Naive thymus-derived CD8-positive, alpha-beta T cell (primary cell): ENCODE measurements at places on chromosomes 1 and 21. TPM values are rescaled to one million over a fixed set of nuclear protein-coding genes. Genes with fewer than 3 reads are reported as not detected.
A peak's percentile ranks its signal among the peaks of the same experiment; 100 is the strongest.

SPRR2D gene
- not detected for total RNA-seq

SPOCD1 gene
- 0.36 TPM for total RNA-seq

- no peak for DNase-seq
- H3K4me1 ChIP-seq, result no peaks in the 10 kb centered on the region
- no peak overlapping the region for H3K4me3 ChIP-seq
- H3K36me3 ChIP-seq, result no peaks in the 10 kb centered on the region
- no peak overlapping the region for H3K27ac ChIP-seq
- H3K27me3 ChIP-seq, result peaks cover 9% of the 10 kb centered on the region
Measured at GRCh38 chr1:230745071-230745470, 2.1 kb upstream of the CAPN9 start.

DNA sequence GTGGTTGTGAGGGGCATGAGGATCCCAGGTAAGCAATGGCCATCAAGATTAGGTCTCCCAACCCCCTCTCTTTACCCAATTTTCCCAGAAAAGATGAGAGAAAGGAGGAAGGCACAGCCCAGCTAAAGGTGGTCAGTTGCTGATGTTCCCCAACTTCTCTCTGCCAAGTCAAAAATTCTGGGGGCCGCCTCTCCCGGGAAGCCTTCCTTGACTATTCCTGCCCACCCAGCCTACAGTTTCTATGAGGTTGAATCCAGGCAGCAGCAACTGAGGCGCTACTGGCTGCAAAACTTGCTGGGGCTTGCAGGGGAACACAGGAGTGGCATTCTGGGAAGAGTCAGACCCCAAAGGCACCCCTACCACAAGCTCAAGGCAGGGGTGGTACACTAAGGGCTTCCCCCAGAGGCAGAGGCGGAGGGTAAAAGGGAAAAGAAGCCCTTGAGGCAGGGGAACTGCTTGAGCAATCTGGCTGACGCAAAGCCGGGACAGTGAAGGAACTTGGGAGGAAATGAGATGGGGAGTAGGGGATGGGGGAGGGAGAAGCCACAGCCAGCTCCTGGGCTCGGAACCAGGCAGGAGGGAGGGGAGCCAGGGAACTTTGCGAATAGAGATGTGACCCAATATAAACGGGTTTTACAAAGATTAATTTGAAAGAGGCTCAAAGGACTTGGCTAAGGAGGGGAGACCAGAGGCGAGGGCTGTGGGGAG is 31.2 kb downstream of the SDC3 start:
- no peak for DNase-seq
- H3K4me1 ChIP-seq, result no peaks in the 10 kb centered on the region
- H3K36me3 ChIP-seq, result no peaks in the 10 kb centered on the region
- no peak overlapping the region for H3K4me3 ChIP-seq
- H3K27me3 ChIP-seq, result peaks cover 20% of the 10 kb centered on the region

- no peaks in the 10 kb centered on the region for H3K27me3 ChIP-seq
- no peak within 1 kb of the TSS for H3K4me3 ChIP-seq
- H3K4me1 ChIP-seq, result peaks cover 9% of the 10 kb centered on the region
- DNase-seq, result no peak
- no peaks in the 10 kb centered on the region for H3K36me3 ChIP-seq
Measured at GRCh38 chr21:44592446-44593311, at the start of gene KRTAP10-6. Gene KRTAP10-6 (minus strand): TSS chr21:44592505. CDS start chr21:44592484, 21 bp downstream.

DNA sequence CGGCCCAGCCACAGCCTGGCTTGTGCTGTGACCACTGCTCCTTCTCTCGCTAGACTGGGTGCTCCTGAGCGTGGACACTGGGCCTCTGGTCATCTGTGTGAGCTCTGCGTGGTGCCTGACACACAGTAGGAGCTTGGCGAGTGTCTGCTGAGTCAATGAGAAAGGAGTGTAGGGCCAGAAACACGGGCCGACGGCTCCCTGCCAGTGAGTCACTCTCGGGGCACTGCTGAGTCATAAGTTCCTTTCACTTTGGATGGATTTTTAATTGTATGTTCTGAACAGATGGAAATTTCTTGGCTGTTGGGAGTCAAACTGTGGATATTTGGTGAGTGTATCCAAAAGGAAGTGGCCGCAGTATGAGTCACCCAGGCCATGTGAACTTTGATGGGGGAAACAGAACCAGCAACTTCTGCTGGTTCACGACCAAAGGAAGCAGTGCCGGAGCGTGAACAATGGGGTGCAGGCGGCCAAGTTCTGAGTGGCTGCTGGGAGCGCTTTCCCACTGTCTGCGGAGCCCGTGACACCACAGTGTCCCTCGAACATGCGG is 41.0 kb upstream of the COL18A1 start:
- H3K36me3 ChIP-seq, result no peaks in the 10 kb centered on the region
- no peak for DNase-seq
- H3K4me3 ChIP-seq, result no peak overlapping the region
- H3K27ac ChIP-seq, result peak overlapping the region; percentile 28

GRCh38 chr1:76867342-76868130 is at the start of gene ST6GALNAC5:
Gene ST6GALNAC5 (plus strand): TSS chr1:76867480.
- peaks cover 15% of the 10 kb centered on the region for H3K4me1 ChIP-seq
- DNase-seq, result no peak
- no peaks in the 10 kb centered on the region for H3K36me3 ChIP-seq

DNA sequence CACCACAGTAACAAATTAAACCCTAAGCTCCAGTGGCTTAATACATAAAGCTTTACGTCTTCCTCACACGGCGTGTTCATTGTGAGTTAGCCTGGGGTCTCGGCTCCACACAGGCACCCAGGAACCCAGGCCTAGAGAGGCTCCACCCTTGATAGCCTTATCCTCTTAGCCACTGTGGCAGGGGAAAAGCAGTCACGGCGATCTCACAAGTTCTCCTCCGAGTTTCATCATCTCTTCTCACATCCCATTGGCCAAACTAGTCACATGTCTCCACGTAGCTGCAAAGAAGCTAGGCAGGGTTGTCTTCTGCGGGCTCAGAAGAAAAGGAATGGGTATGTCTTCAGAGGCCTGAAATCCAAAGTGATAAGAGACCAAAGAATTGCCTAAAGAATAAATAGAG is 122.3 kb upstream of the GRIK3 start:
- no peak overlapping the region for H3K4me3 ChIP-seq
- no peak for DNase-seq
- no peaks in the 10 kb centered on the region for H3K4me1 ChIP-seq
- no peak overlapping the region for H3K27ac ChIP-seq
- peaks cover 40% of the 10 kb centered on the region for H3K27me3 ChIP-seq

DNA sequence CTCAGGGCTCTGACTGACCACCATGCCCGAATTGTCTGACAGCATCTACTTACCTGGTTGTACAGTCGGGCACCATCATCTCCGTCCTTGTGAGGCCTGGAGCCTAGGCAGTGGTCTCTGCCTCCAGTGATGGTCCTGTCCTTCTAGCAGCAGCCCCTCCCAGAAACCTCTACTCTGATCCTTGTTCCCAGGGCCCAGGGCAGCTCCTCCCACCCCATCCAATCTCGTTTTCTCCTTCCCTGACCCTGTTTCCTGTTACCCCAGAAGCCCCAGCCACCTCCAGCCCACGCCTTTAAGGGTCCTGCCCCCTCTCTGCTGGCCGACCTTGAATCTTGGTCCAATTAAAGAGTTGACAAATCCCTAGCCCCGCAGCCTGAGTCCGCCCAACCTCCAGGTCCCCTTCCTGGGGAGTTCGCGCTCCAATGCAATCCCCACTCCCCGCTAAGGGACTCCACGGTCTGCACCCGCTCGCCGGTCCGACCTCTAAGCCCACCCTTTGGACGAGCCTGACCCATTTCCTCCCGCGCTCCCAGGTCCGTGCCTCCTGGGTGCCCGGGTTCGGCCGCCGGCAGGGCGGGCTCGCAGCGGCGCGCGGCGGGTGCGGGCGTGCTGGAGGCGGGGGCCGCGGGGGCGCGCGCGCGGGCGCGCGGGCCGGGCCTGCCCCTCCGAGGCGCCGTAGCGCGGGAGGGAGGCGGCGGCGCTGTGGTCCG is at the start of gene B4GALT2:
B4GALT2 (plus strand) TSS at position 660 of the 710 bp plus-strand sequence. CDS start 1,951 bp downstream, outside the sequence.
- H3K27me3 ChIP-seq, result peaks cover 14% of the 10 kb centered on the region
- no peak within 1 kb of the TSS for H3K27ac ChIP-seq
- DNase-seq, result peak; percentile 20

GRCh38 chr1:2910211-2910610 is 108.7 kb upstream of the TTC34 start:
- H3K4me3 ChIP-seq, result no peak overlapping the region
- DNase-seq, result no peak
- H3K4me1 ChIP-seq, result no peaks in the 10 kb centered on the region
- H3K27ac ChIP-seq, result no peak overlapping the region

DNA sequence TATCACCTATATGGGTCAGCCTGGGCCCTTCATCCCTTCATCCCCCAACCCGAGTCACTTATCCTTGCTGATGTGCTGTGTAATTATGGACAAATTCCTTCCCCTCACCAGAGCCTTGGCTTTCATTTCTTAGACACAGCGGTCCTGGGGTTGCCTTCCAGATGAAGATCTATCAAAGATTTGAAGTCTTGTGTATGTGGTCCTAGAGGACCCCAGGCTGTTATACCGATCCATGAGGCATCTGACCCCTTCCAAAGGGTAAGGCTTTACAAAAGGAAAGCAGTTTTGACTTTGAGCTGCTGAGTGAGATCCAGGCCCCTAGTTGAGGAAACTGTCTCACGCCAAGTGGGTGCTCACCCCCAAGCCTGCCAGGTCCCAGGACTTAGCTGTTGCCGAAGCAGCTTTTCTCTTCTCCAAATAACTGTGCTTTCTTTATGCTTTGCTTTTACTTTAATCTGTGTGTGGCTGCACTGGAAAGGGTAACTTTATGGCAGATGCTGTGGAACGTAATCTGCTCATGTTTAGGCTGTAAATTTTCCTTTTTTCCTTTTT is 37.6 kb downstream of the MAN1C1 start:
- H3K27ac ChIP-seq, result peak overlapping the region; percentile 74
- peaks cover 88% of the 10 kb centered on the region for H3K4me1 ChIP-seq
- DNase-seq, result no peak
- no peaks in the 10 kb centered on the region for H3K27me3 ChIP-seq
- no peak overlapping the region for H3K4me3 ChIP-seq

DNA sequence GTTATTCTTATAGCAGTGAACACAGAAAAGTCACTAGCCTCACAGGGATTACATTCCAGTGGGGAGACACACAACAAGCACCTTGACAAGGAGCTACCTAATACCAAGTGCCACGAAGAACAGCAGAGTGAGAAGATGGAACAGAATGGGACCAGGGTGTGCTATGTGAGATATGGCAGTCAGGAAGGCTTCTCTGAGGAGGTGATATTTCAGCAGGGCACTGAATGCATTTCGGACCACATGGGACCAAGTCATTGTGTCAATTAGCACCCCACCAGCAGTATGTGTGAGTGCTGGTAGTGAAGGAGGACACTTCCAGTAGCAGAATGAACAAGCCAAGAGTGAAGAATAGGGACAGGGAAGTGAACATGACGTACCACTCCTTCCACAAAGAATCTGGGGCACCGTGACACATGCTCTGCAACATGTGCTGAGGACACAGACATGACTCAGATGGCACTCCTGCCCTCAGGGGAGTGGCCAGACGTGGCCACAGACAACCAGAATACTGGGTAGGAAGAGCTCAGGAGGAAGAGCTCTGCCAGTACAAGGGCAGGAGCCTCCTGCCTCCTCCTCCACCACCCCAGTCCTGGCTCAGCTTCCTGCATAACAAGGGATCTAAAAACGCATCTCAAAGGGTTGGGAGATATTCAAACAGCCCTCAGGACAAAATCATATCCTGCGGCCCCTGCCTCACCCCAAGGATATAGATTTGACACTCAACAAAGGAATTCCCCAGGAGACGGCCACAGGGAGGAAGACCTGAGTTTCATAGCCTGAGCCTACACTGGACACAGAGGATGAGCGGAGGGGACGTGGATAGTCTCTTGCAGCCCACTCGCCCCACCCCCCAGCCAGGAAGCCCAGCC is 102.5 kb downstream of the TRABD2B start:
- no peaks in the 10 kb centered on the region for H3K4me1 ChIP-seq
- H3K27ac ChIP-seq, result no peak overlapping the region
- peaks cover 8% of the 10 kb centered on the region for H3K27me3 ChIP-seq
- H3K4me3 ChIP-seq, result no peak overlapping the region

DNA sequence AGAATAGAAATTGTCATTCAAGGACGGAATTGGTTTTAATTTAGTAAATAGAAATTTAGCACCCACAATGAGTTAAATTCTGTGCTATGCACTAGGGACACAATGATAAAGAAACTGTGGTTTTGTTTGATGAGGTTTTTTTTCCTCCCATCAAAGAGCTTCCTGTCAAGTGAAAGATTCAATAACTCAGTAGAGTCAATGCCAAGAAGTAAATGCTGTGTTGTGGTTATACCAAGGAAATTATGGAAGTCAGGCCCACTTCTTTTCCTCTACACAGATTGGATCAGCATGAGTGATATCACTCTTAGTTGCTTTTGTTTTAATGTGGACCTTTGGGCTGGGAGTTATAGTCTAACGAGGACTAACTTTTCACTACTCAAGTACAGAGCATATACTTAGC is 1269.6 kb upstream of the ADGRL2 start:
- no peak overlapping the region for H3K27ac ChIP-seq
- no peak overlapping the region for H3K4me3 ChIP-seq
- H3K36me3 ChIP-seq, result no peaks in the 10 kb centered on the region
- no peaks in the 10 kb centered on the region for H3K27me3 ChIP-seq

- H3K4me1 ChIP-seq, result no peaks in the 10 kb centered on the region
- no peaks in the 10 kb centered on the region for H3K27me3 ChIP-seq
- no peak overlapping the region for H3K4me3 ChIP-seq
- H3K27ac ChIP-seq, result no peak overlapping the region
- no peaks in the 10 kb centered on the region for H3K36me3 ChIP-seq
Measured at GRCh38 chr1:3432306-3432705, 22.2 kb upstream of the ARHGEF16 start.

- H3K27me3 ChIP-seq, result no peaks in the 10 kb centered on the region
- no peak overlapping the region for H3K4me3 ChIP-seq
- no peaks in the 10 kb centered on the region for H3K36me3 ChIP-seq
- no peaks in the 10 kb centered on the region for H3K4me1 ChIP-seq
- DNase-seq, result no peak
- H3K27ac ChIP-seq, result no peak overlapping the region
Measured at GRCh38 chr21:44991538-44992483, 52.0 kb downstream of the SLX9 start.

- peaks cover 27% of the 10 kb centered on the region for H3K36me3 ChIP-seq
- H3K27ac ChIP-seq, result no peak overlapping the region
- H3K4me3 ChIP-seq, result no peak overlapping the region
- no peaks in the 10 kb centered on the region for H3K27me3 ChIP-seq
Measured at GRCh38 chr1:86926883-86927282, 12.4 kb downstream of the HS2ST1 start.

- H3K4me1 ChIP-seq, result no peaks in the 10 kb centered on the region
- H3K4me3 ChIP-seq, result no peak overlapping the region
- no peaks in the 10 kb centered on the region for H3K27me3 ChIP-seq
- no peak for DNase-seq
Measured at GRCh38 chr21:29508301-29508700, 209.6 kb downstream of the BACH1 start.

DNA sequence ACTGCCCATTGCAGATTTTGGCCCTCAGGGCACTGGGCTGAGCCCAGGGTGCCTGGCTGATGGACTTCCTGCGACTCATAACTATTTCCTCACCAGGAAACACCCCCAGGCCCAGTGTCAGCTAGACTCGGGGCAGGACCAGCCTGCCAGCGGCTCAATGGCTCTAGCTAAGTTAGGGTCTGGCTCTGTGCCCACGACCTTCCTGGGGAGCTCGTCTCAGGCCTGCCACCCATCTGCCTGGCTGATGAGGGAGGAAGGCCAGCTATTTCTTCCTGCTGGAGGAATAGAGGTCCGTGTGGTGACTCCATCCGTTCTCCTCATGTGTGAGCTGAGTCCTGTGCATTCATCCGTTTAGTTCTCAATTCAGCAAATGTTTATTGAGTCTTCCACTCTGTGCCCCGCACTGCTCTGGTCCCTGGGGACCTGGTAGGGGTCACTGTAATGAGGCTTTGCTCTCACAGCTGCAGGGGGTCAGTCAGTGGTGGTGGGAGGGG is 44.5 kb downstream of the KIRREL1 start:
- peaks cover 12% of the 10 kb centered on the region for H3K27me3 ChIP-seq
- no peaks in the 10 kb centered on the region for H3K36me3 ChIP-seq
- no peak overlapping the region for H3K27ac ChIP-seq
- H3K4me3 ChIP-seq, result no peak overlapping the region
- H3K4me1 ChIP-seq, result no peaks in the 10 kb centered on the region
